ENCODE measurements at places on chromosomes 7 and 10.

DNA sequence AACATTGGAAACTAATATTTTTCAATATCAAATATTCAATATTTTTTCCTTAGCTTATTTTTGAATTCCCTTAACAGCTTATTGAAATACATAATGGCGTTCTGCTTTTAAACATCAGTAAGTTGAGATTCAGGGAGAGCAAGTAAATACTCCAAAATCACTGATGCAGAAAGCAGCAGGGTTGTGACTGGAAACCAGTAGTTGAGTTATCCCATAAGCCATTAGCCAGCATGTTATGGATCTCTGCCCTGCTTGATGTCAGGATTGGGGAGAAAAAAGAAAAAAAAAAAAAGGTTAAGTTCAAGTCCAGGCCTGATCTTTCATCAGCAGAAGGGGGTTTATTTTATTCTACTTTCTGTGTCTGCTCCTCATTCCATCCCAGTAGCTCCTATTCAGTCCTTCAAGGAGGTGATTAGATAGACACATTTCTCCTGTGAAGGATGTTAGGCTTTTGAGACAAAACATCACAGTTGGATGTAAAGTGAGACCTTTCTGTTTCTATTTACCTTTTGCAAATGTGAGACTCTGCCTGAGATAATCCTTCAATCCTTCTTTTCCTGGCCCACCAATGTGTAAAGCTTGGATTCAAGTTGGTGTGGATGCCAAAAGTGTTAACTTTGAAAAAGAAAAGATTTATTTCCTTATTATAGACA is 110.9 kb upstream of the HDAC9 start:
- DNase-seq: no peak

DNA sequence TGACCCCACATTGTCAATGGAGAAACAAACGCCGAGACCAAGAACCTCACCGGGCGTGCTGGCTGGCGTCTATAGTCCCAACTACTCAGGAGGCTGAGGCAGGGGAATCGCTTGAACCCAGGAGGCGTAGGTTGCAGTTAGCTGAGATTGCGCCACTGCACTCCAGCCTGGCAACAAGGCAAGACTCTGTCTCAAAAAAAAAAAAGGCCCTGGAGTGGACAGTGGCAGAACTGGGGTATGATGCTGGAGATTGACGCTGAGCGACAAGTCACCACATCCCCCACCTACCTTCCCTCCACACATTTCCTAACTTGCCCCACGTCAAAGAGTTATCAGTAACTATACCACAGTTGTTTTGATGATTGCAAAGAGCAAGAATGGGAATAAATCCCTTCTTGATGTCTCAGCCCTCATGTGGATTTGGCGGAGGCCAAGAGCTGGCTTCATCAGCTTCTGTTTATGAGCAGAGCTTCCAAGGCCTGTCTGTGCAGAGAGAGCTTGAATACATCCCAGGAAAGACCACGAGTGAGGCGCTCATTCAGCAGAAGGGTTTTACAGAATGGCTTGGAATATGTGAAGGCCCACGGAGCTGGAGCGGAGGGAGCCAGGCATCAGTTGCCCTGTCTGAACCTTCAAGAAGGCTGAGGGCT is 28.0 kb upstream of the TNS3 start:
- DNase-seq: peak; percentile 89

DNA sequence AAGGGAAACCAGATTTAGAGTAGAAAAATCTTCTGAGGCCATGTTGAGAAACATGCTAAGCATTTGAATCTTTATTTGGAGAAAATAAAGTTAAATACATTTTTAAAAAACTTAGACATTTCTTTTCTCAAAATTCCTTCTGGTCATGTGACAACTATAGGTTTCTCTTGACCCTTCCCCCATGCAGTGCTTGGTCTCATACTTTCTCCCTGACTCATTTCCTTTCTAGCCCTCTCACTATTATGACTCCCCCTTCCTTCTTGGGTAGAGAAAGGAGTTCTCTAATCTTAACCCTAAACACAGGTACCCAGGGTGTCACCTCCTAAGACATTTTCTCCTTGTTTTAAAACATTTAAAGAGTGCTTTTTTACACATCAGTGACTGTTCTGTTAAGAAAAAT is 179.5 kb upstream of the TMEM106B start:
- peak; percentile 49 for DNase-seq

GRCh38 chr10:89700923-89701241 is 508 bp upstream of the KIF20B start:
- DNase-seq: no peak

DNA sequence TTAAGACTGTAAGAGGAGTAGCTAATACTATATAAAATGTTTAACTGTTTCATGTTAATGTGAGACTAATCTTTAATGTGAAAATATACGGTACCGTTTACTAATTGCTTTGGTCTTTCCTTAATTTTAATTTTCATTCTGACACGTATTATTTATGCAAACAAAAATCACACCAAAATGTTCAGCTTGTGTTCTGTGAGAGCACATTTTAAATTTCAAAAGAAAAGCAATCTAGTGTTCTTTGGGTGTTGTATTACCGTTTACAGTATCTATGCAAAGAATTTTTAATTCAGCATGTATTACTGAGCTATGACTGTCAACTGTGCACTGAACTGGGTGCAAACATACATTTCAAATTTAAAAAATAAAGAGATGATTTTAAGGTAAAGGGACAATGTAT is 2.2 kb downstream of the WNT16 start:
- no peak for DNase-seq

GRCh38 chr10:21522631-21523406 is 2.7 kb downstream of the SKIDA1 start:
- no peak for DNase-seq

- DNase-seq: no peak
Measured at GRCh38 chr10:89454561-89455347, 40.4 kb downstream of the IFIT5 start.

GRCh38 chr10:132652446-132652845 is 114.9 kb downstream of the INPP5A start:
- no peak for DNase-seq

DNA sequence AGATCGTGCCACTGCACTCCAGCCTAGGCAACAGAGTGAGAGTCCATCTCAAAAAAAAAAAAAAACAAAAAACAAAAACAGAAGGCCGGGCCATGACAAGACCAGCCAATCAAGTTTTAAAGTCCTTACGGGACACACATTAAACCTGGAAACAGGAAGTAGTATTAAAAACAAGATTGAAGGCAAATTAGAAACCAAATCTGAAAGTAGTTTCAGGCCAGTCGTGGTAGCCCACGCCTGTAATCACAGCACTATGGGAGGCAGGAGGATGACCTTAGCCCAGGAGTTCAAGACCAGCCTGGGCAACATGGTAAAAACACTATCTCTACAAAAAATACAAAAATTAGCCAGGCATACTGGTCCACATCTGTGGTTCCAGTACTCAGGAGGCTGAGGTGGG is 18.1 kb downstream of the PSAP start:
- no peak for DNase-seq

DNA sequence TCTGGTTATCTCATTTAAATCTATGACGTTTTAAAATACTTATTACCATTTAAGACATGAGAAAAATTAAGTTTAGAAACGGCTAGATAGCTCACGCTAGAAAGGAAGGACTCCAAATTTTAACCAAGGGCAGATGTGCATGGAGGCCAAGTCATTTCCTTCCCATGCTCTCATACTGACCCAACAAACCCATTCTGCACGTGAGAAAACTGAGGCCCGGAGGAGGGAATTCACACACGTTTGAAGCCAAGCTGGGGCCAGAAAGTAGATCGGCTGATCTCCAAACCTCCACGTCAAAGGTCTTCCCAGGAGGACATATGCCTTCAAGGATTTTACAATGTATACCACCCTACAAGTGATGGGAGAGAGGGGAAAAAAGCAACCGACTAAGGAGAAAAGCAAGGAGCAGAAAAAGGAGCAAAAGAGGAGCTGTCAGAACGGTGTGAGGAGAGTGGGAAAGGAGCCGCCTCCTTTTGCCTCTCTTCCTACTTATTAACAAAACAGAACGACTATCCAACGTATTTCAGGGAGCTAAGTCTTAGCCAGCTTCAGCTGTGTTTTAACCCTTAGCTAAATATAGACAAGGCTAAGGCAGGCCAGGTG is 645 bp upstream of the SIRT1 start:
- DNase-seq: peak; percentile 49

GRCh38 chr7:16670021-16670420 is 24.0 kb downstream of the BZW2 start:
- peak; percentile 77 for DNase-seq

GRCh38 chr10:128498746-128499145 is 372.5 kb upstream of the MKI67 start:
- no peak for DNase-seq

DNA sequence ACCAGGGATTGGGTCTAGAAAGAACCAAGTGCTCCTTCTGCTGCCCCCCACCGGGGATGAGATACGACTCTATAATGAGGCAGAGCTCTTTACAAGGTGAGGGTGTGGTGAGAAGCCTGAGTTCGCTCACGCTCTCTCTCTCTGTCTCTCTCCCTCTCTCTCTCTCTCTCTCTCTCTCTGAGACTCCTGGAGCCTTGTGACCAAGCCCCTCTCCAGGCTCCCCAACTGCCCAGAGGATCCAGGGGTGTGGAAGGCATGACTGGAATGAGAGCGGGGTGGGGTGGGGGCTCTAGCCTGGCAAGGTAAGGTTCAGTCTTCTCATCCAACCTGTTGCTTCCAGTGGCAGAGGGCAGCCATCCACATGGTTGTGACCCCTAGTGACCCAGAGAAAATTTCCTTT is 3.1 kb upstream of the PTF1A start:
- no peak for DNase-seq

- DNase-seq: no peak
Measured at GRCh38 chr10:111275091-111275490, 198.3 kb downstream of the ADRA2A start.

- DNase-seq: no peak
Measured at GRCh38 chr10:29473087-29473356, 161.7 kb downstream of the SVIL start.
